Stimulated activated CD4-positive, alpha-beta T cell treated with anti-CD3 and anti-CD28 coated beads, Interleukin-2, amount 100 ng/mL, for 24 hours (primary cell): ENCODE measurements at places on chromosomes 4 and X.

DNA sequence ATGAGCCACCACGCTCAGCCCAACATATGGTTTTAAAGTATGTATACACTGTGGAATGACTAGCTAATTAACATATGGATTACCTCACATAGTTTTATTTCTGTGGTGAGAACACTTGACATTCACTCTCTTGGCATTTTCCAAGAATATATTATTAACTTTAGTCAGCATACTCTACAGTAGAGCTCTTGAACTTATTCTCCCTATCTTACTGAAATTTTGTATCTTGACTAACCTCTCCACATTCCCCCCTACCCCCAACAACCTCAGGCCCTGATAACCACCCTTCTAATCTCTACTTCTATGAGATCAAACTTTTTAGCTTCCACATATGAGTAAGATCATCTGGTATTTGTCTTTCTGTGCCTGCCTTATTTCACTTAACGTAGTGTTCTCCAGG, 38.6 kb upstream of the AGA start:
- no peak for DNase-seq

GRCh38 chr4:1974840-1975239, 33.9 kb downstream of the NELFA start:
- no peak for DNase-seq

DNA sequence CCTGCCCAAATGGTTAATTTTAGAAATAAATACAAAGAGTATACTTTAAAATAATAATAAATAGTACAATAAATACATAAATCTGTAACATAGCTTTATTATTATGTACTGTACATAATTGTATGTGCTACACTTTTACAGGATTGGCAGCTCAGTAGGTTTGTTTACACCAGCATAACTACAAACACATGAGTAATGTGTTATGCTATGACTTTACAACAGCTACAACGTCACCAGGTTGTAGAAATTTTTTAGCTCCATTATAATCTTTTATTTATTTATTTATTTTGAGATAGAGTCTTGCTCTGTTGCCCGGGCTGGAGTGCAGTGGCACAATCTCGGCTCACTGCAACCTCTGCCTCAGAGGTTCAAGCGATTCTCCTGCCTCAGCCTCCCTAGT, 31.8 kb downstream of the RNF150 start:
- DNase-seq, result no peak

DNA sequence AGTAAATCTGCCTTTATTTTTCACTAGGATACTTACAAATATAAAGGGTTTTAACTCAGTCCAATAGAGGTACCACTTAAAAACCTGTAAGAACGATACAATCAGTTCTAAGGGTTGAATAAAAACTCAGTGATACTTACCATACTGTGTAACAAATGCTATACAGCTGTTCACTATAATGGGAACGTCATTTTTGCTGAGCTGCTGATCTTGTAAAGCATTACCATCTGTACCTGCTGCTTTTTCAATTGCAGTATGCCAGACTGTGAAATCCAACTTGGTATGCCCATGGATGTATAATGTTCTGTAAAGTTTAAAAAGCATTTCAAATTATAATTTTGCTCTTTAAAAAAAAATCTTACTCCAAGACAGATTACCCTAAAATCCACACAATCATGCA, 111.2 kb downstream of the ARAP2 start:
- DNase-seq, result no peak

DNA sequence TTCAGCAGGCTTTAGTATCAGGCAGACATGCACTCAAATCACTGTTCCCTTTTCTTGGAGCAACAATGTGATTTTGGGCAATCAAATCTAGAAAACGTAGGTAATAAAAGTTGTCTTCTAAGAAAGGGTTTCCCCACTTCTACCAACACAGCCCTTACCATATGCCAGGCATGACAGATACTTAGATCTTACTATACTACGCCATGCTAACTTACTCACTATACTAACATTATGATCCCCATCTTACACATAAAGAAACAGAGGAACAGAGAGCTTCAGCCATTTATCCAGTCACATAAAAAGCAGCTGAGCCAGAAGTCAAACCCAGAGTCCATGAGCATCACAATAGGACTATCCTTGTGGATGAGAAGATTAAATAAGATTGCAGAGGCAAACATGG, 9.2 kb downstream of the TXK start:
- no peak for DNase-seq

DNA sequence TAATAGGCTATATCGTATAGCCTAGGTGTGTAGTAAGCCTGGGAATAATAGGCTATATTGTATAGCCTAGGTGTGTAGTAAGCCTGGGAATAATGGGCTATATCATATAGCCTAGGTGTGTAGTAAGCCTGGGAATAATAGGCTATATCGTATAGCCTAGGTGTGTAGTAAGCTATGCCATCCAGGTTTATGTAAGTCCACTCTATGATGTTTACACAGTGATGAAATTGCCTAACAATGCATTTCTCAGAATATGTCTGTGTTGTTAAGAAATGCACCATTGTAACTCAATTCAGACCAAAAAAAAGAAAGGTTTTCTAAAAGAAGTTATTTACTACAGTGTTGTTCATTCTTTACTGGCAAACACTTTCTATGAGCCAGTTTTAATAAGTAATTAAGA, 1387.2 kb downstream of the STIM2 start:
- DNase-seq, result no peak

DNA sequence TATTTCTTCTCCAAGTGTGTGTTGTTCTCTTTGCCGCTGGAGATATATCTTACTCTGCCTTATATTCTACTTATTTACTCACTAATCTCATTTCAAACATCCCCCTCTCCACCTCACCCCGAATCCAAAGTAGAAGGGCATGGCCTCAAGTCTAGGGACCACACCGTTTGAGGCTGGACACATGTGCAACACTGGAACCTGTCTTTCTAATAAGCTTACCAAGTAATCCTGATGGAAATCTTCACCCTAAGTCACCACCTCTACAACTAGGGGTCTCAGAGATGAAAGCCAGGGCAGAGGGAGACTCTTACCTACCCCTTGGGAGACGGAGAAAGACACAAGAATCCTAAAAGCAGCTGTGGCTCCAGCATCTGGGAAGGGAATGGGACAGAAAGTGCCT, 6.0 kb downstream of the PROM1 start:
- DNase-seq, result no peak

DNA sequence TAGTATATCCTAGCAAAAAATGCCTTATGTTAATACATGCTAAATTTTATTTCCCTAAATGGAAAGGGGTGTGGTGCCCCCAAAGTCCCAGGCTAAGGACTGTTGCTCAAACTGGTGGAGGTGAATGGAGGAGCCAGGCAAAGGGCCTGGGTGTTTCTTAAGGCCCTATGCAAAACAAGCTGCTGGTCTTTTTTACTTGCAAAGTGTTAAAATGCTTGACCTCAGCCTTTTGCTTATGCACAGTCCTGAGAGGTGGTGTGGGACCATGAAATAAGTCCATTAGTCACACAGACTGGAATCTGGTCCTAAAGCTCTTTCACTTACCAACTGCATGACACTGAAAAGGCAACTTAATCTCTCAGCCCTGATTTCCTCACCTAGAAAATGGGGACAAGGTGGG, 223.5 kb upstream of the MBNL3 start:
- no peak for DNase-seq

DNA sequence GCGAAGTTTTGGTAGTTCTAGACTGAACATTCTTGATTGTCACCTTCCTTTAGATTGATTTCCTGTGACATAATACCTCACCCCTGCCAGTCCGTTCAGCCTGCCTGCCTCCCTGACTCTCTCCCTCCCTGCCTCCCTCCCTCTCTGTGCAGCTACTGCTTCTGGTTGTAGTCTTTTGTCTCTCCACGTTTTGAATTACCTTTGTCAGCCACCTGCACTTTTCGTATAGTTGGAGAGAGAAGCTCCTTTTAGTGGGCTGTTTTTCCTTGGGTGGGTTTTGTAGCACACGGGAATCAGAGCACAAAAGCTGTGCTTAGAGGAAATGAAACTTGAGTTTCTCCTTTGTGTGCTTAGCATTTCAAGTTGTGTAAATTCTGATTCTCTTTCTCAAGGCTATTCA, 32.6 kb upstream of the MSMO1 start:
- no peak for DNase-seq

GRCh38 chrX:53022381-53022780, 26.2 kb upstream of the GPR173 start:
- no peak for DNase-seq

- DNase-seq, result no peak
Measured at GRCh38 chrX:39398963-39399261, 597.7 kb downstream of the MID1IP1 start.

DNA sequence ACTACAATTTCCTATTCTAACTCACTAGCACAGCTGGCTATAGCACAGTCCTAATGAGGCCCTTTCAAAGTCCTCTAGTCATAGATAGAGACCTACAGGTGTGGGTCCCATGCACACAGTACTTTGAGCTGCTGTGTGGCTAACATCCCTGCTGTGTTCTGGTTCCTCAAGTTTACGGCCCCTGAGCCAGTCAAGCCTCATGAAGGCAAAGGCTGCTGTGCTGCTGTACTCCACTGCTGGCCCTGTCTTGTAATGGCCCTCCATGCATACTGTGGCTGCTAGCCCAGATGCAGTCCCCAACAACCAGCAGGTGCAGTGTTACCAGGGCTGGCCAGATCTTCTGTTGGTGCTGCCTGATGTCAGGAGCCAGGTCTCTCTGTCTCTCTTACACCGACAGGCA, 23.4 kb upstream of the ENPEP start:
- DNase-seq, result no peak

- DNase-seq, result no peak
Measured at GRCh38 chr4:151356510-151356909, 31.1 kb upstream of the SH3D19 start.

DNA sequence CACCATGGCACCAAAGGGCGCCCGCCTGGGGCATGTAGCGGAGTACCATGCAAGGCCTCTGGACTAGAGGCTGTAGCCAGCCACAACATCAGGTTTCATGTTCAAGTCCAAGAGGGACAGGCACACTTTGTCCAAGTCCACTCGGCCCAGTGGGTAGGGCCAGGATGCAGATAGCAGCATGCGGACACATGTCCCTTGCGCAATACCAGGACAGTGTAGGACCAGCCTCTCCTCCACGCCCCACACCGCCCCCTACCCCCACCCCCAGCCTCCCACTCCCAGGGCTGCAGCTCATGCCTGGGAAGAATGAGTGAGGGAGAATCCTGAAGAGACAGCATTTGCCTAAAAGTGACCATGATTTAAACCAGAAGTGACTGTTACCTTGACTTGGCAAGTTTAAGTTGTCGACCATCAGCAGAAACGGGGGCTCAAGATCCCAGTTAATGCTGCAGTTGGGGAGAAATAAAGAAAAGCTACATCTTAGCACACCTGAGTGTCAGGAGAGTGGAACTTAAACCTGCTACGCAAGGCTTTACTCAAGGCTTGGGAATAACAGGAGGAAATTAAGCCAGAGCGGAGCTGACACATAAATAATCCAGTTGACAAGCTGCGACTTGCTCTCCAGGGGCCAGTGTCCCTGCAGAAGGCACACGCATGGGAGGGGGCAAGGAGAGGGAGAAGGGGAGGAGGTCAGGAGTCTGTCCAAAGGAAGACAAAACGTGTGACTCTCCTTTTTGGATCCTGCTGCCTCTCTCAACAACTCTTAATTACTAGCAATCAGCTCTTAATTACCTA, 221.7 kb downstream of the BCOR start:
- no peak for DNase-seq

DNA sequence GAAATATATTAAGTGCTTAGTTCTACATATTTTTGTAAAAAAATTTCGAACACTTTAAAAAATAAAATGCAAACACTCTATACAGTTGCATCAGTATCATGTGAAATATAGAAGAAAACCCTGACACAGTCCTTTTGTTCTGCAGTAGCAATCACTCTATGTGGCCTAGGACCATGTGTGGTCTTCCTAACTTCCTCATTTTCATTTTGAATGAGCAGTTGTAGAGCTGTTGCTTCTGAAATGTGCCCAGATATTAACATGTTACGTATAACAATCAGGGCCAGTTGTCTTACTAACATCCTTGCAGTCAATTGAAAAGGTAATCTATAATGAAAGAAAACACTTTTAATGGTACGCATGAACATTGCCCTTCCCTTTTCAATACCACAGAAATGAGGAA, 107.9 kb downstream of the ZNF827 start:
- no peak for DNase-seq

- no peak for DNase-seq
Measured at GRCh38 chr4:176230836-176231235, 35.5 kb upstream of the SPATA4 start.

DNA sequence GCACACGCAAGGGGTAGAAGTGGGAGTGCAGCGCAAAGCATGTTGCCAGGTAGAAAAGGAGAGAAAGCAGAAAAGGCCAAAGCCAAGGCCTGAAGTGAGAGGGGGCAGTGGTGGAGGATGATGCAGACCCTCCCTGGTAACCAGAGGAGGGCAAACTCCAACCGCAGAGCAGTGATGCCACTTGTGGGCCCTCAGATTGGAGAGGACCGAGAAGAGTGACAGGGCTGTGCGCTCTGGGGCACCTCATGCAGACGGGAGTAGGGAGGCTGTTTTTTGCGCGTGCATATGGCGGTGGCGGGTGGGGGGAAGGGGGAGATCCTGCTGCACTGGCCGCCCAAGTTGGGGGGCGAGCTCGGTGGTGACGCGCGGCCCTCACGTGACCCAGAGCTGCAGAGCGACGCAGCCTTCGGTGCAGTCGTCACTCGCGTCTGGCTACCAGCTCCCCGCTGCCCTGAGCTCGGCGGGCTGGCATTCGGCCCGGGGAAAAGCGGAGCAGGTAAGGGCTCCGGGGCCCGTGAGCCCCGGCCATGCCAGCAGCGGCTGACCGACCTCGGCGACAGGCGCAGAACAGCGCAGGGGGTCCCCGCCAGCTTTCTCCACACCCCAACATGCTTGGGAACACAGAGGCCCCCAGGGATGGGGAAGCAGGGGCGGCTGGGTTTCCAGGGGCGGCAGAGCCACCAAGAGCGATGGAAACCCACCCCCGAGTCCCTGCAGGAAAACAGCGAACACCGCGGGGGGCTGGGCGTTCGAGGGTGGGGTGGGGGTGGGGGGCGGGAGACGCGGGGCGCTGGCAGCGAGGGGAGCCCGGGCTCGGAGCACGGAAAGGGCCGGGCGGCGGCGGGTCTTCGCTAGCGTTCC, at the start of gene BEX3:
BEX3 (plus strand) TSS at position 421 of the 861 bp plus-strand sequence. CDS start 984 bp downstream, outside the sequence.
- DNase-seq, result peak; percentile 29

GRCh38 chr4:87053176-87053658, 118.4 kb downstream of the AFF1 start:
- DNase-seq, result no peak

- DNase-seq, result no peak
Measured at GRCh38 chrX:45435481-45435880, 234.8 kb upstream of the DIPK2B start.

DNA sequence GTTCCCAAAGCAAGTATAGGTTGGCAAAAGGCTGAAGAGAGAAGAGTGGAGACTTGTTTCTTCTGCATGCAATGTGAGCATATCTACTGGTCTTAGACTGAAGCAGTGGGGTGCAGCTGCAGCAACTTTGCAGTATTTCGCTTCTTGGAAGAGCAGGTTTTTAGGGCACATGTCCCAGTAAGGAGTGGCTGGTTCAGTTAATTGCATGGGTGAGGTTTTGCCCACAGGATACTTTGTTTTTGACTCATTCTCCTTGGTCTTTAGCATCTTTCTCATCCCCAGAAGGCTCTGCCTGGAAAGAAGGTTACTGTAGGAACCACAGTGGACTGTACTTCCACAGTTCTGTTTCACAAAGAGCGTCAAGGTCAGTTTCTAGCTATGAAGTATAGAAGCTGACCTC, 68.0 kb upstream of the NR3C2 start:
- no peak for DNase-seq
